Stimulated activated CD4-positive, alpha-beta T cell treated with anti-CD3 and anti-CD28 coated beads, Interleukin-12 subunit alpha, Interleukin-12 subunit beta, amount 100 ng/mL, for 48 hours (primary cell): ENCODE measurements at places on chromosomes 5 and 9.

- DNase-seq, result no peak
These were observed 217.3 kb upstream of the IL12B start for GRCh38 chr5:159547466-159548195.

GRCh38 chr9:129485145-129485774 is 135.6 kb downstream of the C9orf50 start:
- DNase-seq, result no peak

GRCh38 chr9:99948896-99949295 is 42.4 kb downstream of the STX17 start:
- no peak for DNase-seq

DNA sequence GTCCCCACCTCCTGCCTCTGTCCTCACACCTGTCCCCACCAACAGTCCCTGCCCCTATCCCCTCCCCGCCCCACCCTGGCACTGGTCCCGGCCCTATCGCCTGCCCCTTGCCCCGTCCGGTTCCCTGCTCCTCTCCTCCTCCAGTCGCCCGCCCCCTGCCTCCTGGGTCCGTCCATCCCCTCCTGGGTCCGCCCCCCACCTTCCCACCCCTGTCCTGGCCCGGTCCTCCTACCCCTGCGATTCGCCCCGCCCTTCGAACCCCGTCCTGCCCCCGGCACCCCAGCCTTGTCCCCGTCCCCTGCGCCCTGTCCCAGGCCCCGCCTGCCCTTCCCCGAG is 372 bp downstream of the EDF1 start:
- no peak for DNase-seq

DNA sequence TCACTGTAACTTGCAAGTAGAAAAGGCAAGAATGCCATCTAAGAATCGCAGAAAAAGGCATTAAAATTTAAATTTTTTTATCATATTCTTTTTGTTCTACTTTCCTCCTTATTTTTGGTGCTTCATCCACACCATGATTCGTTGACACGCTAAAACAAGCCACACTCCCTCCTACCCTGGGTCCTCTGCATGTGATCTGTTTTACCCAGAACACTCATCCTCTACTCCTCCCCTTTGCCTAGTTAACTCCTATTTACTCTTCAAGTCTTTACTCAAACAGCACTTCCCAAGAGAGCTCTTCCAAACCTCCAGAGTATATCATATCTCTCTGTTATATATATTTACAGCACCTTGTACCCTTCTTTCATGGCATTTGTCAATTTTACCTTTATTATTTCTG is 61.4 kb upstream of the SRP19 start:
- no peak for DNase-seq

DNA sequence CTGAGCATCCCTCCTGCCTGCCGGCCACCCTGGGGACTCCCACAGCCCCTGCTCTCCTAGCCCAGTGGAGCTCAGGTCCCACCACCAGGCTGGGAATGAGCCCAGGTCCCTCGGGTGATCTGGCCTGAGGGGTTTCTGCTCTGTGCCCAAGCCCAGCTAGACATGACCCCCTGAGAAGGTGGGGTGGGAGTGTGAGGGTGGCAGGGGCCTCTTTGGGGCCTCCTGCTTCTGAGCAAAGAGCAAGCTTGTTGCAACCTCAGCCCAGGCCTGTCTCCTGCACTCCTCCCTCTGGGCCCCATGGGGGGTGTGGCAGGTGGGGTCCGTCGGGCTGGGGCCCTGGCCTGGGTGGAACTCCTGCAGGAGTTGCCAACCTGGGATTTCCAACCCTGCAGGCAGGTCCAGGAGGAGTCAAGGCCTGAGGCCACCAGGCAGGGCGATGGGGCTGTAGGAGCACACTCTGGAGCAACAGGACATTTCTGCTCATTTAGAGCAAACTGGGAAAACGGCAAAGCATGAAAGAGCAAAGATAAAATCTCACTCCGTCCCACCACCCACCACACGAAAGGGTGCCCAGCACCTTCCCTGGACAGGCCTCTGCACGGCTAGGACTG is 11.4 kb upstream of the NRARP start:
- no peak for DNase-seq
